Tongue (tissue), 3 donors: ENCODE measurements at places on chromosomes 12 and 14. TPM values are rescaled to one million over a fixed set of nuclear protein-coding genes. Genes with fewer than 3 reads are reported as not detected.
A peak's percentile ranks its signal among the peaks of the same experiment; 100 is the strongest.

- no peak for DNase-seq
Observed at GRCh38 chr14:24815543-24815942, 181.6 kb upstream of the GZMB start.

DNA sequence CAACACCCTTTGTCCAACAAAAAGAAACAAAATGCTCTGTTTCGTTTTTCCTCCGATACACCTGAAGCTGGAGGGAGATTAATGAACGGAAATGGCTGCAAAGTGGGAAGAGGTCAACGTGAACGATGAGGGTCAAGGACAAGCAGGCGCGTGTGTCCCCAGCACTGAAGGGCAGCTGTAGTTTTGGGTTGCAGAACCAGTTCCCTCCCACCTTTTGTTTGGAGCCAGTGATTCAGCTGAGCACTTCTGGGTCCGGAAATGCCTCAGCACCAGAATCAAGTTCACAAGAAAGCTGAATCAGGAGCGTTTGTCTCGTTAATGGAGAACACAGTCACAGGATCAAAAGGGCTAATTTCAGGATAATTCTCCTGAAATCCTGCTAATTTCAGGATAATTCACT is 51.1 kb upstream of the PWP1 start:
- DNase-seq = no peak

DNA sequence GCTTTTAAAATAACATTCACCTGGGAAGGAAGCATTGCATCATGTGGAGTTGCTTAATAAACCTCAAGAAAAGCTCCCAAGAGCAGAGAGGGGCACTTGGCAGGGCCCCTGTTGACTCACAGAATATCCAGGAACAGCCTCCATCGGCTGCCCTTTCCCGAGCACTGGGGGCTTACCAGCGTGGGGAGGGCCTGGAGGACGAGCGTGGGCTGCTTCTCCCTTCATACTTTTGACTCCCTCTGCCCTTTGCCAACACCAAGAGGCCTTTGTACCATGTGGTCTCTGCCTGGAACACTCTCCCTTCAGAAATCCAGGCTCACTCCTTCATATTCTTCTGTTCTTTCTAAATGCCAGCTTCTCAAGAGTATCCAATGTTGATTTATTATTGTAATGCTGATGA is 492.1 kb upstream of the TMEM132C start:
- no peak for DNase-seq

GRCh38 chr12:125340791-125341190 is 275.6 kb downstream of the AACS start:
- peak; percentile 94 for DNase-seq

DNA sequence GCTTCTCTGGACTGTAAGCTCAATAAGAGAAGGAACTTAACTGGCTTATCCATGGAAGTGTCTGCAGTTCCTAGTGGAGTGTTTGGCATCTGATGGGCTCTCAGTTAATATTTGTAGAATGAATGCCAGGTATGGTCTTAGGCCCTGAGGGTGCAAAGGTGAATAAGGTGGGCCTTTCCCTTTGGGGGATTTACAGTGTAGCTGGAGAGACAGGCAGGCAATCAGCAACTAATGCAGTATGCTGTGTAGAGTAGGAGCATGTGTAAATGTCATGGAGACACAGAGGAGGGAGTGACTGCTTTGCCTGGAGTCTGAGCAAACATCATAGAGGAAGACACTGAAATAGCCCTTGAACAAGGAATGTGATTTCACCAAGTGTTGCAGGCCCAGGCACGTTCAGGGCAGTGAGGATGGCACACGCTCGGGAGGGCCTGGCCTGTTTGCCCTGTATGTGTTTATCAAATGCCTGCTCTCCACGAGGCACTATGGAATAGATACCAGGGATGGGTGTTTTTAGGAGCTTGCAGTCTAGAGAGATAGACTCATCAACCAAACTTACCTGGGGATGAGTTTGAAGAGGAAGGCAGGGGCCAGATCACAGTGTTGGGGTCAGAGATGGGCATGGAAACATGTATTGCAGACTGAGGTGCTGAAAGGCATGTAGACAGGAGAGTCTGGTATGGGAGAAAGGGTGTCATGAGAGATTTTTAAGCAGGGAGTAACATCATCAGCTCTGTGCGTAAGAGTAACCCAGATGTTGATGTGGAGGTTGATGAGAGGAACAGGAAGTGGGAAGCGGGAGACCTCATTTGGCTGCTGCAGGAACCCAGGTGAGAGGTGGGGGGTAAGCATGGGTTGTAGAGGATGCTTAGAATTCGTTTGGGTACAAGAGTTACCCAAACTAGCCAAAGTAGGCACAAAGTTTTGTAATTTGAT is 54.1 kb downstream of the PLXNC1 start:
- peak; percentile 33 for DNase-seq

GRCh38 chr12:25840678-25841465 is 117.6 kb upstream of the RASSF8 start:
- DNase-seq = peak; percentile 2

DNA sequence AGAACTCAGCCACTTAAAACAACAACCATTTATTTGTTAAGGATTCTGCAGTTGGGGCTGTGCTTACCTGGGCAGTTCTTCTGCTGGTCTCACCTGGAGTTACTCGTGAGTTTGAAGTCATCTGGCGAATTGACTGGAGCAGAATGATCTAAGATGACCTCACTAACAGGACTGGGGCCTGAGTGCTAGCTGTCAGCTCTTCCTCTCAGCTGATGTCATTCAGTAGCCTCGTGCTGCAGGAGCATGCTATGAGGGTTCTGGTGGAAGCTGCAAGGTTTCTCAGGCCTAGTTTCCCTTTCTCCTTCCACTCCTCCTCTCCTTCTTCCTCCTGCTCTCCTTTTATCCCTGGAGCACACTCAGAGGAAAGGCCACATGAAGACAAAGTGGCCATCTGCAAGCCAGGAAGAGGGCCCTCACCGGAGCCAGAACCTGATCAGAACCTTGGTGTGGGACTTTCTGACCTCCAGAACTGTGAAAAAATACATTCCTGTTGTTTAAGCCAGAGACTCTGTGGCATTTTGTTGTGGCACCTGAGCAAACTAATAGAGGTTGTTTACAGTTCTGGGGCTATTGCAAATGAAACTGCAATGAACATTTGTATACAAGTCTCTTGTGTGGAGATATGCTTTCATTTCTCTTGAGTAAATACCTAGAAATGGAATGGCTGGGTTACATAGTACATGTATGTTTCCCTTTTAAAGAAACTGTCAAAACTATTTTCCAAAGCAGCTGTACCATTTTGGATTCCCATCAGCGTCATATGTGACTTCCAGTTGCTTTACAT is 21.9 kb upstream of the MAP3K9 start:
- DNase-seq = no peak

DNA sequence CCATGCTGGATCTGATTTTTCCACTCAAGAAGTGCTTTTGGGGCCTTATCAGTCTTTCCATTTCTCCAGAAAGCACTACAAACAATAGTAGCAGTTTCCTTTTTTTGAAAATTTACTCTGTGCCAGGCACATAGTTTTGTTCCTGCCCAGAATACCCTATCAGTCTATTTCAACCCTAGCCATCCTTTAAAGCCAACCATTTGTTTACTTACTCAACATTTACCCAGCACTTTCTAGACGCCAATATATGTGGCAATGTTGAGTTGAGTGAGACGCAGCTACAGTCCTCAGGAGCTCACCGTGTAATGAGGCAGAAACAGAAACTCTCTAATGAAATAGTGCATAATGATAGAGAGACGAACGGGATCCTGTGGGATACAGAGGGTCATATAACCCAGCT is 32.9 kb upstream of the CHST11 start:
- no peak for DNase-seq

- no peak for DNase-seq
Observed at GRCh38 chr14:35989736-35990135, 163.6 kb downstream of the BRMS1L start.

GRCh38 chr12:109723311-109723881 is 9.8 kb downstream of the FAM222A start:
- DNase-seq = peak; percentile 84

DNA sequence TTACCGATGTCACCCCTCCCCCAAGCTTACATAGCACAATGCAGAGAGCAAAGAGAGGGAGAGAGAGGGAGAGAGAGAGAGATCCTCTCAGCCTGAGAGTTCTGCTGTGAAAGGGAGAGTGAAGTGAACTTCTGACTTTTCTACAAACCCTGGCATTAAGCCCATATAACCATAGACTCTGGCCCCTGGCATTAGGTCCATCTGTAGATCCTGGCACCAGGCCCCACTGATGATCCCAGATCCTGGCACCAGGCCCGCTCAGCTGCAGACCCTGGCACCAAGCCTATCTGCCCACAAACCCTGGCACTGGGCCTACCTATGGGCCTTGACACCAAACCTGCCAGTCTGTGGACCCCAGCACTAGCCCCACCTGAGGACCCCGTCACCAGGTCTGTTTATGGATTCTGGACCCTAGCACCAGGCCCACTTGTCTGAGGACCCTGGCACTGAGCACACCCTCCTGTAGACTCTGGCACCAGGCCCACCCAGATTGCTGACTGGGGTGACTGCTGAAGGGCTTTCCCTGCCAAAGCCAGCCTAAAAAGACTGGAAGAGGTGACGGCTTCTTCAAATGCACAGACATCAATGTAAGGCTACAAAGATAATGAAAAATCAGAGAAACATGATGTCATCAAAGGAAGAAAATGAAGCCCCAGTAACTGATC is 14.5 kb upstream of the KRT83 start:
- peak; percentile 63 for DNase-seq

- no peak for DNase-seq
Observed at GRCh38 chr12:38490941-38491340, 174.4 kb downstream of the ALG10B start.

DNA sequence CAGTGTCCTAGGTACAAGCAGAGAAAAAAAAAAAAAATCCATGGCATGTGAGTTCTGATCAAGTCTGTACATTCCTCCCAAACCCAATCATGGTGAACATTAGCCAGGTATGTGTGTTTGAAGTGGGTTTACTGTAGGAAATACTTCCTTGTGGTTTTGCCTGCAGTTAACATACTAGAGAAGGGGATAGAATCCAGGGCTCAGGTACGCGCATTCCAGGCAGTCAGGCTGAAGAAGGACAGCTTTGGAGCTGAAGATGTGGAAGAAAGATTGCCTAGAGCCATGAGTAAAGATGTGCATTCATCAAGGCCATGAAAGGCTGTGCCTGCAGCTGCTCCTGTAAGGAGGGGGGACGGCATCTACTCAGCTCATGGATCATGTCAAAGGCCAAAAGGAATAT is 88.2 kb upstream of the NTF3 start:
- DNase-seq = no peak

The PTPRO gene
- total RNA-seq = 1.2 TPM

The PTGDR gene
- total RNA-seq = 0.51 TPM

The MIA2 gene
- total RNA-seq = 46.9 TPM
